ENCODE measurements at places on chromosomes 1 and 21.

DNA sequence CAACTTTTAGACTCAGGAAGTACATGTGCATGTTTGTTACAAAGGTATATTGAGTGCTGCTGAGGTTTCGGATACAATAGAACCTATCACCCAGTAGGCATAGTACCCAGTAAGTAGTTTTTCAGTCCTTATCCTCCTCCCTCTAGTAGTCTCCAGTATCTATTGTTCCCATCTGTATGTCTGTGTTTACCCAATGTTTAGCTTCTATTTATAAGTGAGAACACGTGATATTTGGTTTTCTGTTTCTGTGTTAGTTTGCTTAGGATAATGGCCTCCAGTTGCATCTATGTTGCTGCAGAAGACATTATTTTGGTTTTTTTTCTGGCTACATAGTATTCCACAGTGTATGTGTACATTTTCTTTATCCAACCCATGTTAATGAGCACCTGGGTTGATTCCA is 47.2 kb upstream of the TSNAX start:
- DNase-seq = no peak

GRCh38 chr1:39632682-39633417 is 6.6 kb downstream of the HEYL start:
- peak; percentile 10 for DNase-seq

- no peak for DNase-seq
These were observed 66.8 kb upstream of the ANGPTL1 start for GRCh38 chr1:178937695-178938094.

- DNase-seq = no peak
These were observed 36.2 kb downstream of the TLR5 start for GRCh38 chr1:223106856-223107255.

DNA sequence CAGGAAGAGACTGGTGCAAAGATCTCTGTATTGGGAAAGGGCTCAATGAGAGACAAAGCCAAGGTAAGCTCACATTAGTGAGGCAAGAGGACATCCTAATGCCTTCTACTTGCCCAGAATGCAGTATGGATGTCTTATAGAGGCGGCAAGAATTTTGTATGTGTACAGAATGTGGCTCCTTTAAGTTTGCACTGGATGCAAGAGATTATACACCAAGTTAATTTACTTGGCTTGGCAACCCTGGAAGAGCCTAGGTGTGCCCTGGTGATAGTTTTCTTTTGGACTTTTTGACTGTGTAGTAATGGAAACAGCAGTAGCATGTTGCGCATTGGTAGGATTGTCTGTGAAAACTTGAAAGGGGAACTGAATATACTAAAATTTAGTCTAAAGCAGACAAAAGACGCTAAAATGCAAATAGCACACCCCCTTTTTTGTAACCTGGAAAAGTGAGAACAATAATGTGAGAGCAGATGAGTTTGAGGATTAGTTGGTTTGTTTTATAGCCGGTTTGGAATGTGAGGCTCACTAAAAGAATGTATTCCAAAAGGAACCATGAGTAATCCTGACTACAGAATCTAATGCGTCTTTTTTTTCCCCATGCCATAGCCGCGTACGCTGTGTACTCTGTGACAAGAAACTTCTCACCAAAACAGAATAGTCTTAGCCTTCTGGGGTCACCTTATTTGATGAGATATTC is 18.1 kb downstream of the KHDRBS1 start:
- no peak for DNase-seq

DNA sequence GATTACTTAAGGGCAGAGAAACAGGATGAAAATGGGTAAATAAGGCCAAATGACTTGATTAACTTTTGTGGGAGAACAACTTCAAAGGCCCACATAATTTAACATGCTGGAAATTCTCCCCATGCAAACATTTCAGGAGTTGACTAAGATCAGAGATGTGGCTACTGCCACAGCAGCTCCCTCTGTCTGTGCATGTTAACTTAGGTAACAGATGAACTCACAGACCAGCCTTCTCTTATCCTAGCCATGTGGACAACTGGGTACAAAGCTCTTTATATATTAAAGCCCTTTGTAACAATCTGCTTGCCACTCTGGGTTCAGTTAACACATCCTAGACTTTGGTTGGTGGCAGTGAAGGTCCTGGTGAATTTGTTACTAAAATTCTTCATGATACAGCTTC is 33.2 kb downstream of the BEND5 start:
- DNase-seq = no peak

Data from substantia nigra (tissue), 51 donors.